Placental epithelial cell (primary cell): ENCODE measurements at places on chromosomes 2 and 18. TPM values are rescaled to one million over a fixed set of nuclear protein-coding genes. Genes with fewer than 3 reads are reported as not detected.

UGT1A4 gene
- total RNA-seq, result 0.33 and 0.39 TPM in 2 replicates

DCDC2C gene
- total RNA-seq, result not detected in 2 replicates

ALPP gene
- 3.9 and 19.2 TPM in 2 replicates for total RNA-seq

RAD51AP2 gene
- total RNA-seq, result not detected in 2 replicates
